Keratinocyte (primary cell): ENCODE measurements at places on chromosomes 2 and 18.

DNA sequence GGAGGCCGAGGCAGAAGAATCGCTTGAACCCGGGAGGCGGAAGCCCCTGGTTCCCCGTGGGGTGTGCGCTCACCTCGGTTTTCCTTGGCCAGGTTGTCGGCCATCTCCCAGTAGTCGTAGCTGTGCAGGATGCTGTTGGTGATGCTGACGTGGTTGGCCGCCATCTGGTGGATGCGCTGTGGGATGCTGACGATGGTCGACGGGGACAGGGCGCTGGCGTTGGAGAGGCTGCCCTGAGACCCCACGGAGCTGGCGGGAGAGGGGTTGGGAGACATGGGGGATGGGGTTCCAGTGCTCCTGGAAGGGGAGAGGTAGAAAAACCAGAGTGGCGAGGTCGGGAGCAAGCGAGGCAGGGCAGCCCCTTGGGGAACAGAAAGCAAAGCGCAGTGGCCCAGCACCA lies 64.4 kb upstream of the REV1 start:
- DNase-seq: no peak

GRCh38 chr2:238720232-238720672 lies 127.6 kb upstream of the TWIST2 start:
- DNase-seq: peak; percentile 100

- DNase-seq: no peak
Measured at GRCh38 chr2:12257476-12257875, 459.3 kb upstream of the TRIB2 start.

DNA sequence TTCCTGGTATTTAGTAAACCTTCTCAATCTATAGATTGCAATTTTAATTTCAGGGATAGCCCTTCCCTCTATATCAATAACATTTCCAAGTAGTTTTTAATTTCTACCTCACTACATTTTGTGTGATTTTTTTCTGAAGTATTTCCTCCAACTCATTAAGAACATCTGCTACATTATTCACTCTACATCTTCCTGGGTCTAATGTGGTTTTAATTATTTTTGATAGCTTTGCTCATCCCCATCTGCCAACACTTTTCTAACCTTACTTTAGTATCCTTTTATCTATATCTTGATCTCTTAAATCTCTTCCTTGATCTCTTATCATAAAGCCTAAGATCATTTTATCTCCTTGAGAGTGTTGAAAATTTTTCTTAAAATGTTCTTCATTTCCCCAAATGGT lies 278.3 kb upstream of the CYP26B1 start:
- DNase-seq: no peak

DNA sequence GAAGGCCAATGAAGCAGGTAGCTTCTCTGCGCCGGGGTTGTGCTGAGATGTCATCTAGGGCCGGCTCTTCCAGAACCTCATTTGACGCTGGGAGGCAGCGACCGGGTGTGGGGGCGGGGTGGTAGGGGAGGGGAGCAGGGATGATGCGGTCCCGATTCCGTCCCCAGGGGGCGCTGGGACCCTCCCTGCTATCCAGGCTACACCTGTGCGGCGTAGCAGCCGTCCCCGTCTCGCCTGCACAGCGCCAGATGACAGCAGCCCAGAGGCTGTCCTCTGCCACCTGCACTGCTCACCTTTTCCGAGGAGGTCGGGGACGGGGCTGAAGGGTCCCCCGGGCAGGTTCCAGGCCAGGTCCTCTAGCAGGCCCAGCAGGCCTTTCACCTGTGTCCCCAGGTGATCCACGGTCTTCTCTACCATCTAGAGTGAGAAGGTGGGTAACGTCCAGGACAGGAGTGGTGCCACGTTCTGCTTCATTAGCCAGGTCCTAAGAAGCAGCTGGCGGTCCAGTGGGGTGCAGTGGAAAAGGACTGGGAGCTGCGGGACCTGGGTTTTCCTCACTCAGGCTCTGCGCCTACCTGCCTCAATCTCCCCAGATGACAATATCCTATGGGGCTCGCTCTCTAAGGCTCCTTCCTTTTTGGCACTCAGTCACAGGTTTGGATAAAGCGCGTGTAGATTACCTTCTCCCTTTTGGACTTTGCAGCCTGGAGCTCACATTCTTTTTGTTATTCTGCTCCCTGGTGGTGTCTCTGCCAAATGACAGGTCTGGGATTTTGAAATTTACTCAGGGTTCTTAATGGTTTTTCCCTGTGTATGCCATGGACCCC lies 56.0 kb upstream of the RAB6C start:
- no peak for DNase-seq

DNA sequence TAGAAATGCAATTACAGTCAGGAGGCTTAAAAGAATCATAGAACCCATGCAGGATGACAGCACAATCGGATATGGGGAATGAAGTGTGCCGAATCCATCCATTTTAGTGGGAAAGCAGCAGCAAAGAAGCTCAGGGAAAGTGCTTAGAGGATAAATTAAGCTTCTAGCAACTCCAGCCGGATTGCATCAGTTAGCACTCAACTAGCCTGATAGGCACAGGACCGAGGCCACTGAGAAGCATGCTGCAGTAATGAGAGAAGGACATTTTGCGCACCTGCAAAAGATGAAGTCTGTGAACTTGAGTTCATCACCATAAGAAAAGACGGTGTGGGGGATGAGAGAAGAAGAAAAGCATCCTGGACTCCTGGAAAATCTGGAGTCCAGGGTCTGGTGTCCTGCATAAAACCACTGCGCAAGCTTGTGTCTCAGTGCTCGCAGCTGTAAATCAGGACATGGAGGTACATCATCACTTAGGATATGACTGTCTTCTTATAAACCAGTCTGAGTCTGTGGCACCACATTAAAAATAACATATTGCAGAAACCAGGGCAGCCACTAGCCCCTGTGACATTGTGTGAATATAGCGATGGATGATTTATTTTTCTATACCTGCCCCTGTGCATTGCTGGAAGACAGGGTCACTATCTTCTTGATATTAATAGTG lies 665.5 kb upstream of the SOX11 start:
- DNase-seq: no peak

- DNase-seq: no peak
Measured at GRCh38 chr2:105111365-105112150, 73.7 kb downstream of the MRPS9 start.

DNA sequence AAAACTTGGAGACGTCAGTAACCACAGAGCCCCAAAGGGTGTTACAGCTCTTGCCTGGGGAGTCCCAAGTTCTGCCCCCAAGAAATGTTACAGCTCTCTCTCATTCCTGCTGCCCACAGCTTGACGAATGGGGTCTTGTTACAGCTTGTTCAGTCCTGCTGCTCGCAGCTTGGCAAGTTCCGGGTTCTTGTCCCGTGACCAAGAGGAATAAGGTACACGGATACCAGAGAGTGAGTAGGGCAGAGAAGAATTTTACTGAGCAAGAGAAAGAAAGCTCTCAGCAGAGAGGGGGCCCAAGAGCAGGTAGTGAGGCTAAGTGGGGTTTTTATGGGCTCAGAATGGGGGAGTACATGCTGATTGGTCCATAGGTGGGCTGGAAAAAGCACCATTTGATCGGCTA lies 27.2 kb downstream of the SLC39A6 start:
- DNase-seq: peak; percentile 40

GRCh38 chr2:115299199-115299598 lies 856.8 kb downstream of the DPP10 start:
- no peak for DNase-seq

DNA sequence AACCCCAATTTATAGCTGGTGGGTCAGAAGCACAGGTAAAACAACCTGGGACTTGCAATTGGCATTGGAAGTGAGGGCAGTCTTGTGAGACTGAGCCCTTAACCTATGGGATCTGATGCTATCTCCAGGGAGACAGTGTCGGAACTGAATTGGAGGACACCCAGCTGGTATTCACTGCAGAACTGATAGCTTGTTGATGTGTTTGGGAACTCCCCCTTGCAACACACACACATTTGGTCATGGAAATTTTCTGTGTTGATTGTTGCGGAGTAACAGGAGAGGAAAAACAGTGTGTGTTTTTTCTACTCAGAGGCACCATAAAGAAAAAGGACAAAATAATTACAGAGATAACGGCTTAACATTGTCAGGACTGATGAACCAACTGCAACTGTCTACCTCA lies 16.1 kb downstream of the TPGS2 start:
- no peak for DNase-seq

GRCh38 chr2:80429251-80429650 lies 124.7 kb upstream of the LRRTM1 start:
- DNase-seq: no peak

DNA sequence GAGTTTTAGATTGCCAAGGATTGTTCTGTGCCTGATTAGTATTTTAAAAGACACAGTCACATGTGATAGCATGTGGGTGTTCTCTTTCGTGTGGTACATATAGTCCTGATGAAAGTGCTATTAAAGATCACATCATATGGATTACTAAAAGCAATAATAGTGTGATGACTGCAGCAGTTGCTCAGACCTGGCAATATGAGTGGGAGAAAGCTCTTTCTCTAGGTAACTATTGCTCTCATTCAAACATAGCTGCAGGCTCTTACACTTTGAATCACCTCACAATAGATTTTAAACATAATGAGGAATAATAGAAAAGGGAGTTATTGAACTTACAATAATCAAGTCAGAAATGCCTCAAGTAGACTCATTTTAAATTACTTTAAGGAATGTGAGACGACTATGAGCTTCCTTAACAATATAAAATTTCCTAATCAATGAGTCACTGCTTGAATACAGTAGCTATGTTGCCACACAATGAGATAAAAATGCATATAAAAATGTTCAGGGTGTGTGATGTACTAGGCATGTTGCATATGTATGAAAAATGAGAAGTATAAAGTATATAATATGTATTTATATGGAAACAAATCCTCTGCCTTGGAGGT lies 452.1 kb downstream of the TMX3 start:
- peak; percentile 68 for DNase-seq

- DNase-seq: no peak
Measured at GRCh38 chr2:217000406-217000805, 140.5 kb upstream of the TNP1 start.

DNA sequence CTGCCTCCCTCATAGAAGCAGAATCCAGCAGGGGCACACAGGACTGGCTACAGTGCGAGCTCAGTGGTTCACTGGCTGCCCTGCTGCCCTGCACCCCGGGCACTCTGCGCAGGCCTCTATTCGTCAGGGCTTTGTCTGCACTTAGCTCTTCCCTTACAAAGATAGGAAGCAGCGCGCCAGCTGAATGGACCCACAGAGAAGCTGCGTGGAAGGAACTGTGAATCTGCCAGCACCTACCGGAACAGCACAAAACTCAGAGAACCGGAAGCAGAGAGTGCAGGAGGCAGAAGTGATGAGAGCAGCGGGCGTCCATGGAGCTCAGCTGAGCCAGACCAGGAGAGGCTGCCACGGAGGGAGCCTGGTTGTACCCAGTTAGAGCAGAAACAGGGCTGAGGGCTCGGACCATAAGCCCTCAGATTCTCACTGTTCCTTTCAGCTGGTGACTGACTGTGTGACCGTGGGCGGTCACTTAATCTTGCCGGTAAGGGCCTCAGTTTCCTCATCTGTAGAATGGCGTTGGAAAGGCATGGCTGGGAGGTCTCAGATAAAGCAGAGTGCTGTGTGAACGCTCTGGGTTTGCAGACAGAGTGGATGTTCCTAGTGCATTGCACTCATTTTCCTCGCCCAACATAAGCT lies 23.1 kb upstream of the SLC66A3 start:
- DNase-seq: no peak

GRCh38 chr2:169670215-169670651 lies 24.0 kb downstream of the CFAP210 start:
- DNase-seq: no peak

DNA sequence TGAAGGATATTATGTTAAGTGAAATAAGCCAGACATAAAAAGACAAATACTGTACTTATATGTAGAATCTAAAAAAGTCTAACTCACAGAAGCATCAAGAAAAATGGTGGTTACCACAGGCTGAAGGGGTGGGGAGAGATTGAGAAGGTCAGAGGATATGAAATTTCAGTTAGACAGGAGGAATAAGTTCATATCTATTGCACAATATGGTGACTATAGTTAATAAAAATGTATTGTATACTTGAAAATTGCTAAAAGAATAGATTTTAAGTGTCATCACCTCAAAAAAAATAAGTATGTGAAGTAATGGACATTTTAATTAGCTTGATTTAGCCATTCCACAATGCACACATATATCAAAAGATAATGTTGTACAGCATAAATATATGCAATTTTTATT lies 19.8 kb downstream of the ACMSD start:
- DNase-seq: no peak

DNA sequence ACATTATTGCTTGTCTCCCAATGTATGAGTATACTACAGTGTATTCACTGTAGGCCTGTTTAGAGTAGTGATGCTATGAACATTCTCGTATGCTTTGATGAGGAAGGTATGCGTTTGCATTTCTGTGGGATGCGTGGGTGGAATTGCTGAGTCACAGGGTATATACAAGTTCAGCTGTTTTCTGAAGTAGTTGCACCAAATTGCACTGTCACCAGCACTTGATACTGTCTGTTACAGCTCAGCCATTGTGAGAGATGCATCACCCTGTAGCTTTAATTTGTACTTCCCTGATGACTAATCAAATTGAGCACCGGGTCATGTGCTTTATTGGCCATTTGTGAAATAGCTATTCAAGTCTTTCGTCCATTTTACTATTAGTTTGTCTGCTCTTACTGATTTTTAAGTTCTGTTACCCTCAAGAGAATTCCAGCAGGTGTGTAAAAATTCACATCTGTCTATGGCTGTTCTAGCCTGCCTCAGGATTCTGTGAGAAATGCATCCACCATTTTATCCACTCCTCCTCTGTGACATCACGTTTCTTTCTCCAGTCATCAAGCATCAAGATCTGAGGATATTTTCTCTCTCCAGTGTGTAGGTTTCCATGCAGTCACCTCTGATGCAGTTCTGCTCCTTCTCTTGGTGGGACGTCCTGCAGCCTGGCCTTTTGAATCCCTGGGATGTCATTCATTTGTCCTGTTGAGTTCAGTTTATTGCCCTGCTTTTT lies 72.5 kb downstream of the DGKD start:
- DNase-seq: peak; percentile 52

- DNase-seq: no peak
Measured at GRCh38 chr2:76953733-76954347, 568.3 kb downstream of the LRRTM4 start.

DNA sequence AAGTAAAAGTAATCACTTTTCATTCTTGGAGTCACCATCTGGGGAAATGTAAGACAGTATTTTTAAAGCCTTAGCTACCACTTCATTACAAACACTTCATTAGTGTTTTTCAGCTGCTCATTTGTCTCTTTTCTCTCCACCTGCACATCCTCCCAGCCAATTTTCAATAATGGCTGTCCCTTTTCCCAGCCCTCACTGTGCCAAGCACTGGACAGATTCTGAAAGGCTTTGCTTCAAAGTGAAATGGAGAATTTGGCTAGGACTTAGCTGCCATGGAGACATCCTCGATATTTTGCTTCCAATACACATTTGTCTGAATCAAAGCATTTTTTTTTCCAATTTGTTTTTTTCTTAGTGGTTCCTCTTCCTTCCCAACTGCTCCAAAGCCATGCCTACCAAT lies 272.4 kb upstream of the NRXN1 start:
- no peak for DNase-seq

DNA sequence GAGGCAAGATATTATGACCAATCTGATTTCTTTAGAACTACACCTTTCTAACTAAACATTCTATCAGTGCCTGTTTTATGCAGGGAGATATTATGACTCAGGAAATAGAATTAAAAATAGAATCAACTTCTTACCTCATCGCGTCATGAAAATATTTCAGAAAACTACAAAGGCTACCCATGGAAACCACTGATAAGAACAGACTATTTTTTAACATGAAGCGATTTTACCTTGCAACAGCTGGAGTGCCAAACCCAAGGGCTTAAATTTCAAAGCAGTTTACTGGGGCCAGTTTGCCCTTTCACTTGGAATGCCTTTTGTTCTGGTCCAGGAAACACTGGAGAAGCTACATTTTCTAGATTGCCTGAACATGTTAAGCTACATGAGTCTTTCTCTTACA lies 304.8 kb upstream of the CCDC68 start:
- no peak for DNase-seq
